ENCODE measurements at places on chromosomes 7 and 10.

DNA sequence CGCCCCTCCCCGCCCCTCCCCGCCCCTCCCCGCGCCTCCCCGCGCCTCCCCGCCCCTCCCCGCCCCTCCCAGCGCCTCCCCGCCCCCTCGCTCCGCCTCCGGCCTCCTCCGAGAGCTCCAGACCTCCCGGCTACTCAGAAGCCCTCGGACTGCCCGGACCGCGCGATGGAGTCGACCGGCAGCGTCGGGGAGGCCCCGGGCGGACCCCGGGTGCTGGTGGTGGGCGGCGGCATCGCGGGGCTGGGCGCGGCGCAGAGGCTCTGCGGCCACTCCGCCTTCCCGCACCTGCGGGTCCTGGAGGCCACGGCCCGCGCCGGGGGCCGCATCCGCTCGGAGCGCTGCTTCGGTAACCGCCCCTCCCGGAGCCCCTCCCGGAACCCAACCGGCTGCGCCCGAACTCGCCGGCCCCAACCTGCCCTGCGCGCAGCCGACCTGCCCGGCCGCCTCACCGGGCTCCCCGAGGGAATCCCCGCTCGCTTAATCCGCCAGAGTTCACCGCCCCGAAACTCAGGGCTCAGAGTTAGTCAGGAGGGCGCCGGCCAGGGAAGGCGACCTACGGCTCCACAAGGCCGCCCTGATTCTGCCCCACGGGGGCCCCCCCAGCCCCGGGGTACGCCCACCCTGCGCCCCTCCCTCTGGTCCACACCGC lies at the start of gene PAOX:
Gene PAOX, plus strand, starts transcription at position 111 of the 649 bp plus-strand sequence. Its CDS starts 55 bp downstream, at position 166.
- DNase-seq, result no peak

DNA sequence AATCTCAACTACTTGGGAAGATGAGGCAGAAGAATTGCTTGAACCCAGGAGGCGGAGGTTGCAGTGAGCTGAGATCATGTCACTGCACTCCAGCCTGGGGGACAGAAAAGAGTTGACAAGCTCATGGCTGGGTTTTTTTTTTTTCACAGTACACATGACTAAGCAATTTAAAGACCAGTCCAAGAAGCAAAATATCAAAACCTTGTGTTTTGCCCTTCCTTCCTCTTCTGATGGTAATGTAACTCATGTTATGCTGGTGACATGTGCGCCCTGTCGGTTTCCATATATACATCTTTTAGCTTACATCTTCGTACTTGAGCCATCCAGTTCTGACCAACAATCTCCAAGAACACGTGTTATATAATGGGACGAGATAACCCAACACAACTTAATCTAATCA lies 237.7 kb upstream of the PLXDC2 start:
- no peak for DNase-seq

DNA sequence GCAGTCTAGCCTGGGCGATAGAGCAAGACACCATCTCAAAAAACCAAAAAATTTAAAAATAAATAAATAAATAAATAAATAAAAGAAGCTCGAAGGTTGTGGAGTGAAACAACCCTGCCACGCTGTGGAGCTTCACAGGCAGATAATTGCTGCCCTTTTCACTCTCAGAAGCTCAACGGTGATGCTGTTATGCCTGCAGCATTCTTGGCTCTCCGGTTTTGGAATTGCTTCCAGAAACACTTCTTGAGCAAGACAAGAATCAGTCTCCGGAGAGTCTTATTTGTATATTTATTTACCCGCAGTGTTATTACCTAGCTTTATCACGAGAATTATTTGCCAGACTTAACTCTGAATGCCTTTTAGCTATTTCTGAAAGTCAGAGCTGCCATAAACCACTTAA lies 40.5 kb upstream of the UBE2H start:
- DNase-seq, result no peak

DNA sequence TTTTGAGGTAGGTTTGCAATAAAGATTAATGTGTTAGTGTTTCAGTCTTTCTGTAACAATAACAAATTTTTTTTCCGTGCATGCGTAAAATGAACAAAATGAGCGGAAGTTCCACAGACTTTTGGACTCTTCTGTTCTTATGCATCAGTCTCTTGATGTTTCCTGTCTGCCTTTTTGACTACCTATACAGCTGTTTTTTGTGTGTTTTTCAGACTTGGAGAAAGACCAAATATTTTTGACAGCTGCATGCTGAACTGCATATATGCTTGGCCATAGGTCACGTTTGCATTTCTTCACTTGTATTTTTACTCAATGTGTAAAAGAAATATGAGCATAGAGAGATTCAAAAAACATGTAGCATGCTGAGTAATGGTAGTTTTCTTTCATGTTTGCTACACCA lies 119.3 kb downstream of the BBS9 start:
- no peak for DNase-seq

- DNase-seq, result no peak
Measured at GRCh38 chr7:99406557-99406956, 1.8 kb downstream of the PDAP1 start.

GRCh38 chr7:16471933-16472332 lies 6.4 kb upstream of the SOSTDC1 start:
- no peak for DNase-seq

- DNase-seq, result no peak
Measured at GRCh38 chr7:128881458-128882125, 18.9 kb downstream of the ATP6V1F start.

DNA sequence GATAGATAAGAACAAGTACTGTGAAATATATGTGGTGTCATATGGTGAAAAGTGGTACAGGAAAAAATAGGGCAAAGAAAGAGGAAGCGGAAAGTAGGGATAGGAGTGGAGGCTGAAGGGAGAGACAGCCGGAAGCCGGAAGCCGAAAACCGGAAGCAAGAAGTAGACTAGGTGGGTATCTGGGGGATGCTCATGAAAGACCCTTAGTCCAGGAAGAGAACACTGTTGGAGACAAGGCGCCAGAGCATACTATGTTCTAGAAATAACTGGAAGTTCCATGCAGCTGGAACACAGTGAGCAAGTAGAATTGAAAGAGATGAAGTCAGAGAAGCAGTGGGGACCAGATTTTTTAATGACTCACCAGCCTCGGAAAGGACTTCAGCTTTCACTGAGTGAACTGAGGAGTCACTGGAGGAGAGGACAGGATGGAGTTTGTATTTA lies 22.5 kb downstream of the ST8SIA6 start:
- no peak for DNase-seq

GRCh38 chr10:42954766-42955492 lies 121.9 kb upstream of the RET start:
- DNase-seq, result no peak

- DNase-seq, result no peak
Measured at GRCh38 chr7:158375034-158375433, 212.6 kb downstream of the PTPRN2 start.

GRCh38 chr7:130893441-130893894 lies 159.5 kb upstream of the KLF14 start:
- no peak for DNase-seq

DNA sequence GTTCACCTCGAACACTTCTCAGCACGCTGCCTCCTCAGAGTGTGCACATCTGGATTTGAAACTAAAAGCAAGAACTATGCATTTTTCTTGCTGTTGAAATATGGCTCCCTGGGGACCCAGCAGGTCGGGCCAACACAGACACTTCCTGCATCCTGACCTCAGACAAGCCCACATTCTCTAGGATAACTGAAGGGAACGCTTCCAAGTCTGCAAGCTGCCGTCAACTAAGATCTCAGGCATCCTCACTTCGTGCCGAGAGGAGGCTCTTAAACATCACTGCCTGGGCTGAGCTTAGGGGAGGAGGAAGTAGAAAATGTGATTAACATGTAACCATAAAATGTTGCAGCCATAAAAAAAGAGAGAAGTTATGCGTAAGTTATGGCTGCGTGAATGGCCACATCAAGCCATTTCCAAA lies 65.5 kb downstream of the PYROXD2 start:
- no peak for DNase-seq

DNA sequence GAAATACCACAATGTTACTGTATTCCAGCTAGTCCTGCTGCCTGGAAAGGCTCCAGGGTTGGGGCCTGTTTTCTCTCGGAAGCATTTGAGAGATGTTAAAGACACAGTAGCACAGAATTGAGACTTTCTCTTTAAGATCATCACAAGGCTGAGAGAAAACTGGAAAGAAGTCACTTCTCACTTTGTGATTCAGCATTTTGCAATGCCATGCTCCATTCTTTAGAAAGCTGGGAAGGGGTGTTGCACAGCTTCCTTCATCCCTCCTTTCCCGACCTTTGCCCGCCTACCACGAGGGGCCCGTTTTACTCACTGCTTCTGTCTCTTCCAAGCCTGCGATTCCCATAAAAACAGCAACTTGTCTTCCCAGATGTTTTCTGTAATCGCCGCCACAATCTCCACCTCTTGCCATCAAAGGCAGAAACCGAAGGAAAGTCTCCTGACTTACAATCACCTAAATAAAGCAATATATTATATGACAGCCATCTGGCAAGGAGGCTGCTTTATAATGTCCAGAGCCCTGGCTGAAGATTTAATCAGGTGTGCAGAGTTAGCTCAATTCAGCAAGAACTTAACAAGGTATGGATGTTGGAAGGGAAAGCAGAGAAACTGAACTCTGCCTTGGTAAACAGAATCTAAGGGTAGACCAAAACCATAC lies 18.9 kb downstream of the NOD1 start:
- DNase-seq, result no peak

DNA sequence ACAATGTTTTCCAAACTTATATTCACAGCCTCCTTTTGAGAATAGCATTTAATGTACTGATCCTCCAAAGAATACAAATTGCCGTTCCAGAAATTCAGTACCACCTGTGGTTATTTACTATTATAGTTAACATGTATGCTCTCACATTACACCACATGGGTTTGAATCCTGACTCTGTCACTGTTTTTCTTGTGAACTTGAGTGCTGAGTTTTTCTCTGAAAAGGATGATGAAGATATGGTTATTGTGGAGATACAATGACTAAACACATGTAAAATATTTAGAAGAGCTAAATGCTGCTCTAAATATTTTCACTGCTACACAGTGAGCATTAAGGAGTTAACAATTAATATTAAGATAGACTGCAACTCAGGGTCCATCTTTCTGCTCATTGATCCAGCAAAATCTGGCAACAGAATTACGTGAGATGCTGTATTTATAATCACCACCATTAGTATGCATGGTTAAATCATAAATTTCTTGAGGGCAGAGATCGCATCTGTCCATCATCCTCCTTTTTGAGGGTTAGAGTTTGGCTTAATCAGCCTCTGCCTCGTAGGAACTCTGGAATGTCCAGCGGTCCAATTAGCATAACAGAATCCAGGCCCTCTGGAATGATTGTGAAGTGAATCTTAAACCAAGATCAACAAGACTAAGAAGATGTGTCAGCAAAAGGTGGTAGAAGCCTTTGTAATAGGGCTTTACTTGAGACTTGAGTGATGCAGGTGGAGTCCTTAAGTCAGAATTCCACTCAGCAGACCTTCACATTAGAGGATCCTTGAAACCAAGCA lies 152.8 kb downstream of the MACC1 start:
- no peak for DNase-seq

- DNase-seq, result no peak
Measured at GRCh38 chr10:47332946-47333345, 10.7 kb downstream of the GDF2 start.

GRCh38 chr7:12053561-12053960 lies 157.5 kb upstream of the TMEM106B start:
- DNase-seq, result no peak

GRCh38 chr7:52473756-52474155 lies 561.7 kb upstream of the POM121L12 start:
- no peak for DNase-seq

- no peak for DNase-seq
Measured at GRCh38 chr7:20598459-20599309, 16.8 kb upstream of the ABCB5 start.

GRCh38 chr7:157001920-157002818 lies 8.3 kb downstream of the MNX1 start:
- no peak for DNase-seq

DNA sequence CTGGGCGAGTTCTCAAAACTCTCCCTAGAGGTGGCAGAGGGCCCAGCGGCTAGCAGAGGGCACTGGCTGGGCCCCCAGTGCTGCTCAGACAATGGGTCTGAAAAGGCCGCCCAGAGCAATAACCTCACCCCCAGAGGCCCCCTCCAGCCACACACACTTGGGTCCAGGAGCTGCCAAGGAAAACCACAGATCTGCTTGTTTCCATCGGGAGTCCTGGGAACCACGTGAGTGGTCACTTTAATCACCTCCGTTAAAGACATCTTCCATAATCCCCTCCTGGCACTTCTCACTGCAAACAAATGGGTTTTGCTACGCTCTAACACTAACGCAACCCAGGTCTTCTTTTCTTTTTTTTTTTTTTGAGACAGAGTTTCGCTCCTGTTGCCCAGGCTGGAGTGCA lies 30.0 kb downstream of the NUDT1 start:
- no peak for DNase-seq
